Left renal pelvis (tissue), 4 donors: ENCODE measurements at places on chromosomes 16 and 17. TPM values are rescaled to one million over a fixed set of nuclear protein-coding genes. Genes with fewer than 3 reads are reported as not detected.

HBQ1 gene
- polyA plus RNA-seq, result not detected

DNA sequence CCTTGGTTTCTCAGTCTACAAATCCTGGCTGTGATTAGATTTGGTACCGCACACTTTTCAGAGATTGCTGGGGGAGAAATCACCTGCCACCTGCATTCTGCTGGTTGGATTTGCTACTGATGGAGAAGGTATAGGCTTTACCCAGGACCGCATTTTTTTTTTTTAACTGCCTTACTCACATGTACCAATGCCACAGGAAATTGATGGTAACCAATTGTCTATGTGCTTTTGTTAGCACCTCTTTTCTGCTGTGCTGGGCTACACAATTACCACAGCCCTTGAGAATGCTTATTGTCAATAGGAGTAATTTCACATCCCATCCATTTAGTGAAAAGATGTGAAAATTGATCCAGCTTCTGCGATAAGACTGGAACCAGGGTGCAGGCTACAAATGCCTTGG is 74.4 kb upstream of the TANC2 start:
- no peak for DNase-seq

CDH5 gene
- polyA plus RNA-seq, result 65.2 TPM

CFAP97D1 gene
- polyA plus RNA-seq, result not detected

HLF gene
- 6.2 TPM for polyA plus RNA-seq

- no peak for DNase-seq
Observed at GRCh38 chr16:73311857-73312723, 264.2 kb upstream of the ZFHX3 start.

TERB1 gene
- polyA plus RNA-seq, result not detected

TRIM16 gene
- polyA plus RNA-seq, result 21.9 TPM

GRCh38 chr17:72425794-72426168 is 305.0 kb downstream of the SOX9 start:
- DNase-seq, result no peak
